Jurkat, Clone E6-1 (cell line): ENCODE measurements at places on chromosomes 16 and 17.

- no peak for DNase-seq
These were observed 196.6 kb downstream of the RBFOX3 start for GRCh38 chr17:79414063-79414792.

DNA sequence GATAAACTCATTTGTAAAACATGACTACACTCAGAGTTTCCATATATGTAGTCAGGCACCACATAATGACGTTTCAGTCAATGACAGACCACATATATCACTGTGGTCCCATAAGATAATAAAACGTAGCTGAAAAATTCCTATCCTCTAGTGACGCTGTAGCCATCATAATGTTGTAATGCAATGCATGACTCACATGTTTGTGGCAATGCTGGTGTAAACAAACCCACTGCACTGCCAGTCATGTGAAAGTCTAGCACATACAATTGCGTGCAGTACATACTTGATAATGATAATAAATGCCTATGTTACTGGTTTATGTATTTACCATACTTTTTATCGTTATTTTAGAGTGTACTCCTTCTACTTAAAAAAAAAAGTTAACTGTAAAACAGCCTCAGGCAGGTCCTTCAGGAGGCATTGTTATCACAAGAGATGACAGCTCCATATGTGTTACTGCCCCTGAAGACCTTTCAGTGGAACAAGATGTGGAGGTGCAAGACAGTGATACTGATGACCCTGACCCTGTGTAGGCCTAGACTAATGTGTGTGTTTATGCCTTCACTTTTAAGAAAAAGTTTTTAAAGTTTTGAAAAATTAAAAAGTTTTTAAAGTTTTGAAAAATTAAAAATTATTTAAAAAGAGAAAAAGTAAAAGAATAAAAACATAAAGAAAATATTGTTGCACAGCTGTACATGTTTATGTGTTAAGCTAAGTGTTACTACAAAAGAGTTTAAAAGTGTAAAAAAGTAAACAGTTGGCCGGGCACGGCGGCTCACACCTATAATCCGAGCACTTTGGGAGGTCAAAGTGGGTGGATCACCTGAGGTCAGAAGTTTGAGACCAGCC, 9.0 kb downstream of the STAT5B start:
- no peak for DNase-seq

DNA sequence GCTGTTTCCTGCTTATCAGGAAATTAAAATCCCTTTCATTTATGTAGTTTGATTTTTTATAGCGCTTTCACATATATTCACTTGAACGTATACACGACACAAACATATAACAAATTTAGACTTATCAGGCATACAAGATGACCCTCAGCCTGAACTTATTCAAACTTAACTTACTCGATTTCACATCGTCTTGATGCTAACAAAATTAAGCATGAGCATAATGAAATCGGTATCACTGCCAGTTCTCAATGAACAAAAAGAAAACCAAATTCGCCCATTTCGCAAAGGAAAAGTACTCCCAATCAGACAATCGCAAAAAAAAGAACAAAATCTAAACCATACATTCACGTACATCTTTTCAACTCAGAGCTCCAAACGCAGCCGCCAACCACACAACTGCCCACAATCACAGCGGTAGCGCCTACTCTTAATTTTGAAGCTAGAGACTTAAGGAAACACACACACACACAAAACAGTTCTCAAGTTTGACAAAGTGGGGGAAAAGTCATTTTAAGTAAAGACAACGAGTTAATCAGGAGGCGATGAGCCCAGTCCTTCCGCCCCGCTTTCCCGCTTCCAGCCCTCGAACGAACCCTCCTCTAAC, 1.1 kb downstream of the GJC1 start:
- DNase-seq = peak; percentile 61

DNA sequence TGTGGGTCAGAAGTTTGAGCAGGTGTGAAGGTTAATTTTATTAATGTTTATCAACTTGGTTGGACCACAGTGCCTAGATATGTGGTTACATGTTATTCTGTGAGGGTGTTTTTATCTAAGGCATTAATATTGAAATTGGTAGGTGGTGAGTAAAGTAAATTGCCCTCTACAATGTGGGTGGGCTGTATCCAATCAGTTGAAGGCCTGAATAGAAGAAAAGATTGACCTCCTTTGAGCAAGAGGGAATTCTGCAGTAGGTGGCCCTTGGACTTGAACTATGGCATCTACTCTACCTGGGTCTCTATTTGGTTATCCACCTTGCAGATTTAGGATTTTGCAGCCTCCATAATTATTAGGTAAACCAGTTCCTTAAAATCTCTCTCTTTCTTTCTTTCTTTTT, 356.8 kb upstream of the EEF2KMT start:
- no peak for DNase-seq
